ENCODE measurements at places on chromosomes 7 and 10.
A peak's percentile ranks its signal among the peaks of the same experiment; 100 is the strongest.

DNA sequence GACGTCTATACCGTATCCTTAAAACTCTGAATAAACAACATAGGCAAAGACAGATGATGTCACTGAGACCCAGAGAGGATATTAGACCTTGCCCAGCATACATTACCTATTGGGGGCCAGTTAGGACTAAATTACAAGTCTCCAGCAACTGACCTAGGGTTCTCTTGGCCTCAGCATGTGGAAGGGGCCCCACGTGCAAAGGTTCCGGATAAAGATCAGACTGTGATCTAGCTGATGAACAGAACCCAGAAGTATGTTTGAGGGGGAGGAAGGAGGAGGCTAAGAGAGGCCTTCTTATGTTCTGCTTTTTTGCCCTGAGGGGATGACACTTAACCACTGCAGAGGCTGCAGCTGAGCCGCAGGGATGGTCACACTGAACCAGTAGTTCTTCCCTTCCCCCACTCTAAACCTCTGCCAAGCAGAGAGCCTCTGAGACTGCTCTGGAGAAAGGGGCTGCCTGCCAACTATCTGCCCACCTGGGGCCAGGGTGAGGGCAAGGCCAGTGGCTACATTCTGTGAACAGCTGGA lies 24.0 kb upstream of the KMT2C start:
- peak; percentile 92 for DNase-seq

DNA sequence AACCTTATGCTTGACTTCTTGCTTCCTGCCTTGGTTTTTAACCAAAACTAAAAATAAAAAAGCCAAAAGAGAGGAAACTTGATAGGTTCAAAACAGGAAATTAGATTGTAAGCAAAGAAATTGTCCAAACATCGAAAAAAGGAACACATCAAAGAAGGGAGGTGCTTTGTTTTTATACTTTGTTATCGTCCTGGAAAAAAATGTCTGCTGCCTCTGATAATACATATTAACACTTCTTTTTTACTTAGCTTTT lies 286.6 kb upstream of the C7orf33 start:
- no peak for DNase-seq

DNA sequence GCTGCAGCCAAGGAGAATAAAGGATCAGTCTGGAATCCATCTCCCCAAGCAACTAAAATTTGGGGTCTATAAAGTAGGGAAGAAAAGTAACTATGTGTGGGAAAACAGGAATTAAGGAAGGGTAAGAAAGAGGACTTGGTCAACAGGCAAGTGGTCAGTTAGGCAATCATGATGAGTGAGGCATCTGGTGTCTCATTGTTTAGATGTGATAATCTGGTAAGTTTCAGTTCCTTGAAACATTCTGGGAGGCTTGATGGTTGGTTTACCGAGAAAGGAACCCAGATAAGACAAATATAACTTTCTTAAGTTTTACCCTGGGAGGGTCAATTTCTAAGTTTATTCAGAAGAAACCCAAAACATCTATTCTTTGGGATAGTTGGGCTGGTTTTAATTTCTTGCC lies 22.3 kb downstream of the HYAL4 start:
- no peak for DNase-seq

DNA sequence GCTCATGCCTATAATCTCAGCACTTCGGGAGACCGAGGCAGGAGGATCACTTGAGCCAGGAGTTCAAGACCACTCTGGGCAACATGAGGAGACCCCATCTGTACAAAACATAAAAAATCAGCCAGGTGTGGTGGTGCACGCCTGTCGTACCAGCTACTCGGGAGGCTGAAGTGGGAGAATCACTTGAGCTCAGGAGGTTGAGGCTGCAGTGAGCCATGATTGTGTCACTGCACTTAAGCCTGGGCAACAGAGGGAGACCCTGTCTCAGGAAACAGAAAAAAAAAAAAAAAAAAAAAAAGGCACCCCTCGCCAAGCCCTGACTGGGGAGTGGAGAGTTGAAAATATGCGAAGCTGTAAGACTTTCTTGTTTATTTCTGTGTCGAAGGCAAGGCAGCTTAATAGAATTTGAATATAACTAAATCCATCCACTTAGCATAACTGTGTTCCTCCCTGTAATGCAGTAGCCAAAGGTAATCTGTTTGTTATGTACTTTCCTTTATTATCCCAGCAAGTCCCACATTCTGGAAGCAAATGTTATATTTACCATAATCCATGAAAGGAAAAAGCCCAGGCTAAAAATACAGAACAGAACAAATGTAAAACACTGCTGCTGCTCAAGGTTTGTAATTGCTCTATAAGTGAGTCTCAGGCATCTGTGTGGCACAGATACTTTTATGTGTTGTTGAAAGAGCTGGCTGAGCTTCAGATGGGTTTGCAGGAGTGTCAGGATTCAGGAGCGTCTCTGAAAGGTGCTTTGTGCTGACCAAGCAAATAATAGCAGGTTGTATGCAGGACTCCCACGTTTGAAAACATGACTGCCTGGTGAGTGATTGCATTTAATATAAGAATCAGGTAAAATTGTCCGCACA lies 127.2 kb downstream of the CELF2 start:
- no peak for DNase-seq

GRCh38 chr7:155916926-155917655 lies 104.8 kb upstream of the SHH start:
- DNase-seq, result no peak

DNA sequence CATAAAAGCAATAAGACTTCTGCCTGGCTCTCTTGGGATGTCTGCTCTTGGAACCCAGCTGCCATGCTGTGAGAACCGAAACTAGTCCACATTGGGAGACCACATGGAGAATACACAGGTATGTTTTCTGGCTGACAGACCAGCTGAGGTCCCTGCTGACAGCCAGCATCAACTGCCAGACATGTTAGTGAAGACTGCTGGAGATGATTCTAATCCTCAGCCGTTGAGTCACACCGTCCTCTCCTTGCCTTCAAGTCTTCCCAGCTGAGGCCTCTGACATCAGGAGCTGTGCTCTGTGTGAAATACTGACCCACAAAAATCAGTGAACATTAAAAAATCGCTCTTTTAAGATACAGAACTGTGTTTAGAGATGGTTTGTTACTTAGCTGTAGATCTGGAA lies 36.9 kb upstream of the AGR2 start:
- no peak for DNase-seq

DNA sequence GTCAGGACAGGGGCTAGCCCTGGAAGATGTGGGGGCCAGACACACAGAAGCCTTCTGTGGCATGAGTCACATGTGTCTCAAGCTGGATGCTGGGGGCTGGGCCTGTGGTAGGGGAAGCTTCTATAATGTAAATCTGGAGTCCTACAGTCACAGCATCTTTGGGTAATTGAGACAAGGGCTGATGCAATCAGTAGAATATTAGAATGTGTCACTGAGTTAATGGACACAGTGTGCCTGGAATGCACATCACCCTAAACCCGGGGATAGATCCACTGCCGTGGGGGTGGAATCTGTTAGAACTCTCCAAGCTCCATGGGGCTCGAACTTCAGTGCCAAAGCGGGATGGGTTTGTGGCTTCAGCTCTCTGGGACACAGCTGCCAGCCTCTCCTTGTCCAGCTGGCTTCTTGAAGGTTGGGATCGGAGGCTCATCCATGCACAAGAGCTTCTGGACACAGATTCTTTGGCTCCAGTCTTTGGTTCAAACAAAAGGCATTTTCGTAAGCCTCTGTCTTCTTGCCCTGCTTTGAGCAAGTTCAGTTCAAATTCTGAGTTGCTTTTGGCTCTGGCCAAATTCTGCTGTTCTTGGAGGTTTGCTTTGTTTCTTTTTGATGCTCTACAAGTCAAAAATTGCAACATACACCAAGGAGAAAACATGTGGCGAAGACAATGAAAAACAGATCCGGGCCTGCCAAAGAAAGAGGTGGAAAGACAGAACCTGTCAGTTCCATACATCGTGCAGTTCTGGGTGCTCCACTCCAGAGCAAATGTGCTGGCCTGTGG lies 194.8 kb upstream of the ZNF32 start:
- no peak for DNase-seq

GRCh38 chr10:75230600-75231038 lies 5.1 kb downstream of the COMTD1 start:
- peak; percentile 71 for DNase-seq

DNA sequence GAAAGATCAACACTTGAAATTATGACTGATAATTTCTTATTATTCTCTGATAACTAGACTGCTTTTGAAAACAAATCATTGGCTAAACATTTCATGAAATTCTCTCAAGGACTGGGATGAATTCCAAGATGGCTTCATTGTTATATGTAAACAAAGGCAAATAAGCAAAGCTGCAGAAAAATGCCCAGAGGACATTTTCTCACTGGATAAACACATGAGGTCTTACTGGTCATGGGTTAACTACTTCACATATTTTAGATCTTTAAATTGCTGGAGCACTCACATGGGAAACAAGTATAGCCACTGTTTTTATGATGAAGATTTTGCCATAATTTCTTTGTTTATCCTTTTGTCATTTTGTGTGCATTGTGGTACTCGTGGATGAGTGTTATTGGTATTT lies 239.1 kb downstream of the PHF14 start:
- DNase-seq, result no peak

- no peak for DNase-seq
Observed at GRCh38 chr7:16404636-16405035, 16.7 kb downstream of the CRPPA start.

- DNase-seq, result no peak
Observed at GRCh38 chr10:86450806-86451603, 70.6 kb downstream of the WAPL start.

- no peak for DNase-seq
Observed at GRCh38 chr7:80346704-80347103, 165.2 kb downstream of the GNAT3 start.

- no peak for DNase-seq
Observed at GRCh38 chr7:150451097-150451793, 815 bp downstream of the GIMAP8 start.

- no peak for DNase-seq
Observed at GRCh38 chr10:65501259-65501658, 1424.6 kb upstream of the LRRTM3 start.

DNA sequence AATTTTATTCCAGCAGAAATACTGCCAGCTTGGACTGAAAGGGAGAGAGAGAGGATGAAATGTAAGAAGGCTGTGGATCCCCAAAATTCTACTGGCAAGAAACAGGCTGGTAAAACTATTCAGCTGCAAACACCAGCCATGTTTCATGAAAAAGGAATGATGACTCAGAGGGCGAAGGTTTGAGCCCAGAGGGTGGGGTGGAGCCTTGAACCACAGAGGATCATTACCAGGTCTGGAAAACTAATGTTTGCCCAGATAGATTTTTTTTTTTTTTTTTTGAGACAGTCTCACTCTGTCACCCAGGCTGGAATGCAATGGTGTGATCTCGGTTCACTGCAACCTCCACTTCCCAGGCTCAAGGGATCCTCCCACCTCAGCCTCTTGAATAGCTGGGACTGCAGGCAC lies 41.7 kb upstream of the NRF1 start:
- DNase-seq, result no peak

GRCh38 chr7:25964483-25964991 lies 187.5 kb upstream of the NFE2L3 start:
- DNase-seq, result no peak

DNA sequence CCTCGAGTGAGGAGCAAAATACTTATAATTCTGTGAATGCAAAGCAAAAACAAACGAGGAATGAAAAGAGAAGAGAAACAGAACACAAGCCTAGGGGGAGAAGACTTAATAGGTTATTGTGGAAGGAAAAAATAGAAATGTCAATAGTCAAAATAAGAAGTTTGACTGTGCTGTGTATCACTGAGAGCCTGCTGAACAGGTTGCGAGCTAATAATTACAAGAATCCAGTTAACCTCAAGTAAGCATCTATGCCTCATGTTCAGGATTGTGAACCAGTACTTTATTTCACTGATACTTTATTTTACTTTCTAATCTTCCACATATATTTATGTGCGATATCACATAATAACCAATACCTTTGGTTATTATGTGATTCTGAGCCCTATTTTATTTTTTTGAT lies 316.7 kb downstream of the OTUD1 start:
- no peak for DNase-seq

GRCh38 chr7:13151978-13152377 lies 464.5 kb downstream of the ARL4A start:
- no peak for DNase-seq

- peak; percentile 43 for DNase-seq
Observed at GRCh38 chr10:110717781-110718589, 73.8 kb downstream of the RBM20 start.

DNA sequence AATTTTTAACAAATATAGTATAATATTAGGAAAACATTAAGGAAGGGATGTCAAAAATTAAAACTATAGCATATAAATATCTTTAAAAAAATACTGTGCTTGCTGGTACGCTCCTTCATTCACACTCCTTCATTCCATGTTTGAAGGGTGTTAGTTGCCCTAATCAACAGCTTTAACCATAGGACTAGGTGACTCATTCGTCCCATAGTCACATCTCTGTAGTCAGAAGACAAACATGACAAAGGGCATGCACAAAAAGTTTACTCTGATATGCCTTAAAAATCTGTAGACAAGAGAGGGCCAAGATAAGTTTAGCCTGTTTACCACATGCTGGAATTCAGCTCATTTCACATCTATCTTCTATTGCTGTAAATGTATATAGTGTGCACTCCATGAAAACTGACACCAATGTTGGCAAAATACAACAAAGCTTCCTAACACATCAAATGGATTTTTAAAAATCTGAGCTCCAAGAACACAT lies 646 bp downstream of the FAM13C start:
- no peak for DNase-seq

DNA sequence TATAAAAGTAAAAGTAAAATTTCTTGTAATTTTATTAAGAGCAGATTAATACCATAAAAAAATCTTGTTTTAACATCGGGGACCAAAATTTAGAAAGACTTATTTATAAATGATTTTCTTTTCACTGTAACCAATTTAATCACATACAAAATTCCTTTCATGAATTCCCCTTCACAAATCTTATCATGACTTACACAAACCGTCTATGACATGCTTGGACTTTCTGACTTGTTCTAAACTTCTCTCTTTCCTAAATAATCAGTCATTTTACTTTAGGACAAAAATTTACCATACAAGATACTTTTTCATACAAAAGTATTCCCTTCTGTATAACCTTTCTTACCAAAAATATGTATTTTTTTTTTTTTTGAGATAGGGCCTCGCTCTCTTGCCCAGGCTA lies 9.3 kb downstream of the CROT start:
- no peak for DNase-seq

DNA sequence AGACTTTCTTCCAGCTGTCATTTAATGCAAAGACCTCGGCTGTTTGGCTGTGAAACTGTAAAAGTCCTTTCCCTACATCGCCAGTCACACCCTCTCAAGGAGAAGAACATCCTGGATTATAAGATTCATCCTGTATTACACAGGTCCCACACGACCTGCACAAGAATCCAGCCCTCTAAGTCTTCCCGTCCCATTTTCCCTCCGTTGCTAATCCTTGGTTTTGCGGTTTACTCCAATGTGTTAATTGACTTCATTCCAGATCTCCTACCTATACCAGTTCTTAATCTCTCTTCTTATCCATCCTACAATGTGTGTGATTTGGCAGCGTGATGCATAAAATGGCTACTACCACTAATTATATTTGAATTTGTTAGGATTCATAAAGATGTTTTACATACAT lies 110.4 kb downstream of the COL28A1 start:
- DNase-seq, result no peak
